ENCODE measurements at places on chromosomes 11 and 22.

DNA sequence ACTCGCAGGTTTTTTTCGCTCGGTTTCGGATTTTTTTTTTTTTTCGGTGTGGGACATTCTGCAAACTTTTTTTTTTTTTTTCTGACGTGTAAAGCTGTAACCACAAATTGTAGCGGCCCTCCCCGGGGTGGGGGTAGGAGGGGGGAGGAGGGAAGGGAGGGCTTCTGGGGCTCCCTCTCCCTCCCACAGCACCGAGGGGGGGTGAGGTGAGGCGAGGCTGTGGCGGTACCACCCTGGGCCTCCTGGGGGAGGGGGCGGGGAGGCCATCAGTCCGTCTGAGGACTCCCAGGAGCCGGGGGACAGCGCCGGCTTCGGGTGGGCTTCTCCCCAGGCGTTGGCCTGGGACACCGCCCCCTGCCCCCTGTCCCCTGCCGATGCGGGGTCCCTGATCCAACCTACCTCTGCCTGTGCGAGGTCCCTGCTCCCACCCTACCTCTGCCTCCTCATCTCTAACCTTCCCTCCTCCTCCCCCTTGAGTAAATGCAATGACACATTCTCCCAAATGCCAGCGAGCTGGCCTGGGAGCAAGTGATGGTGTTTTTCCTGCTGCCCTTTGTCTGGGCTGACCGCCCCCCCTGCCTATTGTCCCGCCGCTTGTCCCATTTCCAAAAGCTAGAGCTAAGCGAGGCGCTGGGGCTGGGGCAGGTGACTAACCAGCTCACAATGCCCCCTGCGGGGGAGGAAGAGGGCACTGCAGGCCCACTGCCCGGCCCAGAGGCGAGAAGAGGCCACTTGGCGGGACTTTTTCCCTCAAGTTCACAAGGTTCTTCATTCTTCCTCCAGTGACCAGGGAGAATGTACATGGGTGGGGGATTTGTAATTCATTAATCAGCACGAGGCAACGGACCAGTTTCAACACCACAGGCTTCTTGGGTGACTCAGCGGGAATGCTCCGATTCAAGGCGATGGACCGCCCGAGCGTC, 511 bp upstream of the CLCF1 start:
- peaks cover 19% of the 10 kb centered on the region for H3K4me1 ChIP-seq
- peaks cover 4% of the 10 kb centered on the region for H3K27me3 ChIP-seq
- DNase-seq = no peak
- H3K36me3 ChIP-seq = no peaks in the 10 kb centered on the region
- H3K27ac ChIP-seq = peak overlapping the region; percentile 2

DNA sequence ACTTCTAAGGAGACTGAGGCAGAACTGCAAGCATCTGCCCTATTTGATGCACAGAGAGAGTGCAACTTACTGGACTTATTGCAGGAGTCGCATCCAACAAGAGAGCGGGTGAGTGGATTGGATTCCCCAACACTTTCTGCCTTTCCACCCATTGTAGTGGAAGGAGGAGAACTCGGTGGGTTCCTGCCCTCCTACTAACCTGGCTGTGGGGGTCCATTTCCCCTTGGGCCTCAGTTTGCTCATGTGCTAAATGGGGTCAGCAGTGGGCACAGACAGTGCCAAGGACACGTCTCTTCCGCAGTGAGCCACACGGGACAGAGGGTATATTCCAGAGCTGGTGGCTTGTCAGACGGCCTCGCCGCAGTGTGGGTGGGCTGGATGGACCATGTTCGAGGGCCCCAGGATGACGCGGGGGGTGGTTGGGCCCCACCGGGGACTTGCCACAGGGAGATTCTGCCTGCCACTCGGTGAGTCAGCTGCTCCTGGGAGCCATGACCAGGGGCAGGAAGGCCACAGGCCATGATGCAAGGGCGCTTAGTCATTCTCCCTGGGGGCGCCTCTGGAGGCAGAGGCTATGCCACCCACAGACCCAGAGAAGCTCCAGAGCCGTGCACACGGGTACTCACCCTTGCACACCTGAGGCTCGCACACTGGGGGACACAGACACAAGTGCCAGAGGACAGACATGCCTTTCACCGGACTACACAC, 8.2 kb downstream of the ALX4 start:
- peaks cover 19% of the 10 kb centered on the region for H3K27me3 ChIP-seq
- H3K27ac ChIP-seq = no peak overlapping the region
- DNase-seq = no peak
- no peak overlapping the region for H3K4me3 ChIP-seq
- H3K4me1 ChIP-seq = no peaks in the 10 kb centered on the region

- no peak for DNase-seq
- no peak overlapping the region for H3K4me3 ChIP-seq
- H3K4me1 ChIP-seq = no peaks in the 10 kb centered on the region
- H3K27ac ChIP-seq = no peak overlapping the region
- no peaks in the 10 kb centered on the region for H3K36me3 ChIP-seq
- no peaks in the 10 kb centered on the region for H3K27me3 ChIP-seq
Observed at GRCh38 chr11:20311444-20311843, 52.1 kb upstream of the HTATIP2 start.

DNA sequence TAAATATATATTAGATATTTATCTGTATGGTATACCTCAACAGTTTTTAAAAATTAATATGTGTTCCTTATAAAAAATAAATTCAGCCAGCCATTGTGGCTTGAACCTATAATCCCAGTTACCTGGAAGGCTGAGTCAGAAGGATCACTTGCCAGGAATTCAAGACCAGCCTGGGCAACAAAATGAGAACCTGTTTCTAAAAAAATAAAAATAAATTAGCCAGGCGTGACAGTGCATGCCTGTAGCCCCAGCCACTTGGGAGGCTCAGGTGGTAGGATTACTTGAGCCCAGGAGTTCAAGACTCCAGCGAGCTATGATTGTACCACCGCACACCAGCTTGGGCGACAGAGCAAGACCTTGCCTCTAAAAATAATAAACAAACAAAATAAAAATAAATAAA, 54.9 kb downstream of the PHF21A start:
- no peak overlapping the region for H3K27ac ChIP-seq
- no peaks in the 10 kb centered on the region for H3K36me3 ChIP-seq
- no peaks in the 10 kb centered on the region for H3K4me1 ChIP-seq
- H3K4me3 ChIP-seq = no peak overlapping the region

DNA sequence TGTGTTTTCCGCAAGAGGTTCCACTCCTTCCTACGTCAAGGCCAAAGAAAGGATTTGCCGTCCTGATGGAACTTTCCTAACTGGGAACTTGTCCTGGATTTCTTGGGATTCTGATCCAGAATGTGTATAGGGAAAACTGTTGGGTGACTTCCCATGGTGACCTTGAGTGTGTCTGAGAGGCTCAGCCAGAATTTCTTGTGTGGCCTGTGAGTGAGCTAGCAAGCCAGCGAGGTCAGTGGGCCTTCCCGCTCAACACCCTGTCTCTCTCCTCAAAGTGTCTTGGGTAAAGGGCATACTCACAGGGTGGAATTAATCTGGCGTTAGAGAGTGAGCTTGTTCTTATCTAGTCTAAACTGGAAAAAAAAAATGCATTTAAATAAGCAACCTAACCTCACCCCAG, 20.4 kb downstream of the ZNRF3 start:
- H3K4me1 ChIP-seq = peaks cover 17% of the 10 kb centered on the region
- H3K36me3 ChIP-seq = no peaks in the 10 kb centered on the region
- no peak overlapping the region for H3K27ac ChIP-seq
- DNase-seq = no peak
- H3K4me3 ChIP-seq = no peak overlapping the region
- no peaks in the 10 kb centered on the region for H3K27me3 ChIP-seq

DNA sequence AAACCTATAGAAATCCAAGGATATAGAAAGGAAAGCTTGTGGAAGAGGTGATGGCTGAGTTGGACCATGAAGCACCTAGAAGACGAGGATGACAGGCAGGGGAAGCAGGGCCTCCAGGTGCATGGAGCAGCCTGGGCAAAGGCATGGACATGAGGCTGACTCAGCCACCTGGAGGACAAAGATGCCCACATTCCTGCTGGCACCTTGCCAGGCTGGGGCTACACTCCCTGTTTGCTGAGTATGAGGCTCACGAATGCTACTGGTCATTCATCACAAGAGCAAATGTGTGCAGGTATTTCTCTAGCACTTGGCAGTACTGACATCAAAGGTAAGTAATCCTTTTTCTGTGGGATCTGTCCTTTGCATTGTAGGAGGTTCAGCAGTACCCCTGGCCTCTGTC, 7.1 kb upstream of the SCGB2A1 start:
- H3K27me3 ChIP-seq = 0 out of 2 replicates have a peak, but pooled peaks cover 3% of the 10 kb centered on the region
- H3K4me3 ChIP-seq = no peak overlapping the region
- no peak for DNase-seq
- H3K27ac ChIP-seq = no peak overlapping the region

- H3K36me3 ChIP-seq = no peaks in the 10 kb centered on the region
- no peaks in the 10 kb centered on the region for H3K27me3 ChIP-seq
- H3K4me1 ChIP-seq = peaks cover 2% of the 10 kb centered on the region
Observed at GRCh38 chr11:70233511-70233934, 30.4 kb downstream of the FADD start.

DNA sequence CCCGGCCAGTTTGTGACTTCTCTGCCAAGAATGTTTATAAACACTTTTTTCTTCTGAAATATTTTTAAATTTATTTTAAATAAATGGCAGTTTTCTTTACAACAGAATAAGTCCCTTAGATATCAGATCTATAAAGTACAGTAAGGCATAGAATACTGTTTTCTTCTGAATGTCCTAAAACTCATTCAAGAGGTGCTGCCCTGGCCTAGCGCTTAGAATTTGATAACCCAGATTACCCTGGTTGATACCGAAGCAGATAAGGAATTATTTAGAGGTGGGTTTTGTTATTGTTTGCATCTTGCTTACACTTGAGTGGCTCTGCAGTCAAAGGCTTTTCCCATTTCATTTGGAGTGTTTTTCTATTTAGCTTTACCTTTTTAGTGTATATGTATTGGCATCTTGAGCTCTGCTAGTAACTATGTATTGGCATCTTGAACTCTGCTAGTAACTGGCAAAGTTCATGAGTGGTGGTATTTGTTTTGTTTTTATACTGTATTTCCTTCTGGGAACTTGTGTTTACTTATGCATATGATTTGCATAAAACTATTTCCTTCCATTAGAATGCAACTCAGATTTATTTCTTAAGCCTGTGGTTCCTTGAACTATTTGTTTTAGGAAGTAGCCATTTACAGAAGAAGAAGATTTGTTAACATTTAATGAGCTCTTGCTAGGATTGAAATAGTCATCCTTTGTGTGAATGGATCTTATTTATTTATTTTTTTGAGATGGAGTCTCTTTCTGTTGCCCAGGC, 1.2 kb downstream of the ACAD8 start:
- H3K27me3 ChIP-seq = no peaks in the 10 kb centered on the region
- no peaks in the 10 kb centered on the region for H3K4me1 ChIP-seq
- no peak for DNase-seq
- no peak overlapping the region for H3K27ac ChIP-seq
- H3K36me3 ChIP-seq = peaks cover 4% of the 10 kb centered on the region

DNA sequence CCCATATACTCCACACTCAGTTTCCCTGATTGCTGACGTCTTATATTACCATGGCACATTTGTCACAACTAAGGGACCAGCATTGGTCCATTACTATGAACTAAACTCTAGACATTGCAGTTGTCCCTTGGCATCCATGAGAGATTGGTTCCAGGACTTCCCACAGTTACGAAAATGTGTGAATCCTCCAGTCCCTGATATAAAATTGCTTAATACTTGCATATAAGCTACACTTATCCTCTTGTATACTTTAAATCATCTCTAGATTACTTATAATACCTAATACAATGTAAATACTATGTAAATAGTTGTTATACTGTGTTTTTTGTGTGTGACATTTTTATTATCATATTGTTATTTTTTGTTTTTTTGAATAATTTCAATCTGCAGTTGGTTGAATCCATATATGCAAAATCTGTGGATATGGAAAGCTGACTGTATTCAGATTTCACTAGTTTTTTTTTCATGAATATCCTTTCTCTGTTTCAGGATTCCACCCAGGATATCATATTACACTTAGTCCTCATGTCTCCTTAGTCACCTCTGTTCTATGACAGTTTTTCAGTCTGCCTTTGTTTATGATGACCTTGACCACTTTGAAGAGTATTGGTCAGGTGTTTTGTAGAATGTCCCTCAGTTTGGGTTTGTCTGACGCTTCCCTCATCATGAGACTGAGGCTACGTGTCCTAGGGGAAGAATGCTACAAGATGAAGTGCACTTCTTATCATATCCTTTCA, 55.3 kb downstream of the INSC start:
- H3K27ac ChIP-seq = no peak overlapping the region
- DNase-seq = no peak
- no peaks in the 10 kb centered on the region for H3K4me1 ChIP-seq
- H3K4me3 ChIP-seq = no peak overlapping the region
- H3K36me3 ChIP-seq = no peaks in the 10 kb centered on the region

- H3K36me3 ChIP-seq = no peaks in the 10 kb centered on the region
- no peaks in the 10 kb centered on the region for H3K27me3 ChIP-seq
- no peak overlapping the region for H3K4me3 ChIP-seq
- no peak overlapping the region for H3K27ac ChIP-seq
Observed at GRCh38 chr11:46723359-46723680, 4.3 kb downstream of the F2 start.

DNA sequence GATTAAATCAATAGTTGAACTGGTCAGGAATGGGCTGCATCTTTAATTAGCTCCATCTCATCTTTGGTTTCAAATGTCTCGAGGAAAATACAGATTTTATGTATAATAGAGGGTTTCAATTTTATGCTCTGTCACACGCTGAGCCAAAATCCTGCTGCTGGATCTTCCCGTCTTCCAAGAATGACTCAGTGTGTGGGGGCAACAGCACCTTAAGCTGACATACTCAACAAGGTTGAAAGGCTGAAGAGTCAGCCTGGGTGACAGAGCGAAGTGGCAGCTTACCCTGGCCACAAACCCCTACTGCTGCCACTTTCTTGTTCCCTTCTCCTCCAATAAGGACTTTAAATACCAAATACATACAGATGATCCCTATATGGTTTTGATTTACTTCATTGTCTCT, 9.0 kb upstream of the PCF11 start:
- no peaks in the 10 kb centered on the region for H3K36me3 ChIP-seq
- no peaks in the 10 kb centered on the region for H3K4me1 ChIP-seq
- H3K27me3 ChIP-seq = no peaks in the 10 kb centered on the region
- H3K27ac ChIP-seq = no peak overlapping the region

GRCh38 chr11:70091638-70092037, 13.5 kb downstream of the ANO1 start:
- H3K27me3 ChIP-seq = 0 out of 2 replicates have a peak, but pooled peaks cover 3% of the 10 kb centered on the region
- H3K36me3 ChIP-seq = no peaks in the 10 kb centered on the region
- H3K4me1 ChIP-seq = no peaks in the 10 kb centered on the region
- no peak for DNase-seq
- no peak overlapping the region for H3K27ac ChIP-seq

DNA sequence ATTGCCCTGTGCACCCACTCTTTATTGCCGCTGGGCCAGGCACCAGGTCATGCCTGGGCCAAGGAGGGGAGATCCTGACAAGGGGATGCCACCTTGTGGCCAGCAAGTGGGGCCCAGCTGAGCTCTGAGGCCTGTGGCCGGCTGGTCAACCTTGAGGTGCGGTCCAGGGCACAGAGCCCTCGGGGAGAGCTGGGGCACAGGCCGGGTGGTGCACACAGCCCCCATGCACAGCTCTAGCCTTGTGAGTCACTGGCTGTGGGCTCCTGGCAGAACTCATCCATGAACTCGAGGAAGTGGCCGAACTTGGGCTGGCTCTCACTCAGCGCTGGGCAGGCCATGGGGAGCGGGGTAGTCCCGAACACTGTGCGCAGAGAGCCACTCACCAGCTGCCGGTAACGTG, 94.3 kb downstream of the RNF169 start:
- H3K4me1 ChIP-seq = no peaks in the 10 kb centered on the region
- peaks cover 13% of the 10 kb centered on the region for H3K36me3 ChIP-seq
- no peak for DNase-seq
- H3K4me3 ChIP-seq = no peak overlapping the region
- H3K27ac ChIP-seq = no peak overlapping the region
- no peaks in the 10 kb centered on the region for H3K27me3 ChIP-seq

Measured in GM12878 (cell line).